ENCODE measurements at places on chromosomes 4 and X. TPM values are rescaled to one million over a fixed set of nuclear protein-coding genes. Genes with fewer than 3 reads are reported as not detected.

The RAB41 gene
- total RNA-seq = not detected

The SPOCK3 gene
- 1.1 TPM for total RNA-seq

The N4BP2 gene
- 4.8 TPM for total RNA-seq

The TRAPPC2 gene
- total RNA-seq = 9.4 TPM

All from aortic smooth muscle cell (primary cell).